Left ventricle myocardium superior (tissue), 1 donor: ENCODE measurements at places on chromosomes 1 and 21. TPM values are rescaled to one million over a fixed set of nuclear protein-coding genes. Genes with fewer than 3 reads are reported as not detected.

The RXFP4 gene
- total RNA-seq: not detected

The NTRK1 gene
- total RNA-seq: 0.69 TPM

The BRINP2 gene
- 0.55 TPM for total RNA-seq

The CCDC27 gene
- total RNA-seq: not detected

The AGT gene
- total RNA-seq: 54.9 TPM

The ITGB2 gene
- 26.5 TPM for total RNA-seq

The LIPI gene
- not detected for total RNA-seq

The CACYBP gene
- 92.5 TPM for total RNA-seq

The CXADR gene
- 27.1 TPM for total RNA-seq

The HRNR gene
- not detected for total RNA-seq

The LMOD1 gene
- 8.0 TPM for total RNA-seq

The C1orf210 gene
- not detected for total RNA-seq

The SPATA17 gene
- 1.2 TPM for total RNA-seq

The NEK2 gene
- 0.25 TPM for total RNA-seq

The PIGM gene
- 2.4 TPM for total RNA-seq

The LYPD8 gene
- not detected for total RNA-seq

The TMPRSS2 gene
- total RNA-seq: not detected

The JAM2 gene
- total RNA-seq: 42.6 TPM

The RORC gene
- total RNA-seq: 13.0 TPM

The OR10J1 gene
- not detected for total RNA-seq

The KIF26B gene
- total RNA-seq: 3.1 TPM

The ETV3 gene
- 16.8 TPM for total RNA-seq

The FCRL6 gene
- total RNA-seq: 0.82 TPM

The WNT3A gene
- not detected for total RNA-seq

The COP1 gene
- 20.3 TPM for total RNA-seq

The HHIPL2 gene
- not detected for total RNA-seq

The ITPKB gene
- total RNA-seq: 19.5 TPM

The SPRR2E gene
- not detected for total RNA-seq

The AGPAT3 gene
- total RNA-seq: 97.6 TPM

The LDLRAD2 gene
- total RNA-seq: 0.20 TPM

The NOL9 gene
- 12.9 TPM for total RNA-seq

The MTMR11 gene
- total RNA-seq: 2.5 TPM

The CA14 gene
- 22.8 TPM for total RNA-seq

The PALMD gene
- 115 TPM for total RNA-seq

The LRRIQ3 gene
- total RNA-seq: 0.35 TPM

The IRF6 gene
- total RNA-seq: 48.5 TPM

The GPR52 gene
- 1.2 TPM for total RNA-seq

The SLC16A4 gene
- total RNA-seq: 2.1 TPM

The LPAR3 gene
- total RNA-seq: 20.4 TPM

The HMGCS2 gene
- total RNA-seq: 149 TPM

The ZYG11A gene
- total RNA-seq: not detected

The ERO1B gene
- 8.6 TPM for total RNA-seq

The TTC39A gene
- 18.0 TPM for total RNA-seq
